Cortex of kidney (tissue), 1 donor: ENCODE measurements at places on chromosomes 5 and 9.

DNA sequence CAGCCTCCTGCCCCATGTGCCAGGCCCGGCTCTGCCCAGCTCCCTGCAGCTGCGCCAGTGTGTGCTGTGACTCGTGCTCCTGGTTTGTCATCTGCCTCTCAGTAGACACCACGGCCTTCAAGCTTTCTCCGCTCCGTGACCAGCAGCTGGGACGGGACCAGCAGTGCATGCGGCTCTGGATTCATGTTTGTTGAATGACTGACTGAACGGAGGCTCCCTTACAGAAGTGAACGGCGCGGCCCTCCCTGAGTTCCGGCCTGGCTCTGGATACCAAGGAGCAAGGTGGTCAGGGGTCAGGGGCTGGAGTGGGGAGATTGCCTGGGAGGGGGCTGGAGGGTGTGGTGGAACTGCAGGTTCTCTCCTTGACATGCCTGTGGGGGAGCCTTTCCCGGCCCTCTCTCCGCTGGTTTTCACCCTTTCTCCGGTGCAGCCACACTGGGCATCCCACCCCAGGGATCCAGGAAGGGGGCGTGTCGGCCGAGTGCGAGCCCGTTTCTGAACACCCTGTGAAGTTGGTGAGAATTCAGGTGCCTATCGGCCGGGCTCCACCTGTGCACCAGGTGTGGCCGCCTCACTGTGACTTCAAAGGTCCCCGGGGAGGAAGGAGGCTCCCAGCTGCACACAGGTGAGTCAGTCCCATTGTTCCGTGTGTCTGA is 11.1 kb upstream of the CEP72 start:
- no peak for DNase-seq

GRCh38 chr5:169567079-169567478 is 16.5 kb upstream of the SPDL1 start:
- no peak for DNase-seq

- DNase-seq, result no peak
These were observed 215.5 kb downstream of the FSTL4 start for GRCh38 chr5:133396814-133397213.

DNA sequence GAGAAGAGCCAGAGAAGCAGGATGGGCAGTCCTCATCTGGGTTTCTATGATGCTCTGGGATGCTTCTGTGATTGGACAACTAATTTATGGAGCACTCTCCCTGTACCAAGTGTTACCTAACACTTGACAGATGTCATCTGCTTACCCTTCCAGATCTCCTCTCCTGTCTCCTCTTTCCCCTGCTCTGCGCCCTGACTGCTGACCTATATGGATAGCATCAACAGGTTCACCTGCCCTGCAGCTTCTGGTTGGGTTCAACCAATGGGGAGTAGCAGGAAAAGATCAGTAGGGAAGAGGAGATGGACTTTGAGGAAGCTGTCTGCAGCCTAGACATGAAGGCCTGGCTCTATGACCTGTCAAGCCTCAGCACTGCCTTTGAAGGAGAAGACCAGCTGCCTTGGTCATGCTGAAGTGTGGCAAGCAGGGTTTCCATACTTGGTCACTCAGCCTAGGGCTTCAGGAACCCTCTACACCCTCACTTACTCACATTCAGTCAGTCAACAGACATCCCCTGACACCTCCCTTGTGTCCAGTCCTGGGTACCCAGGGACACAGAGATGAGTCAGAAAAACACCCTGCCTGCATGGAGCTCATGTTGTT is 11.3 kb upstream of the P4HA2 start:
- no peak for DNase-seq

DNA sequence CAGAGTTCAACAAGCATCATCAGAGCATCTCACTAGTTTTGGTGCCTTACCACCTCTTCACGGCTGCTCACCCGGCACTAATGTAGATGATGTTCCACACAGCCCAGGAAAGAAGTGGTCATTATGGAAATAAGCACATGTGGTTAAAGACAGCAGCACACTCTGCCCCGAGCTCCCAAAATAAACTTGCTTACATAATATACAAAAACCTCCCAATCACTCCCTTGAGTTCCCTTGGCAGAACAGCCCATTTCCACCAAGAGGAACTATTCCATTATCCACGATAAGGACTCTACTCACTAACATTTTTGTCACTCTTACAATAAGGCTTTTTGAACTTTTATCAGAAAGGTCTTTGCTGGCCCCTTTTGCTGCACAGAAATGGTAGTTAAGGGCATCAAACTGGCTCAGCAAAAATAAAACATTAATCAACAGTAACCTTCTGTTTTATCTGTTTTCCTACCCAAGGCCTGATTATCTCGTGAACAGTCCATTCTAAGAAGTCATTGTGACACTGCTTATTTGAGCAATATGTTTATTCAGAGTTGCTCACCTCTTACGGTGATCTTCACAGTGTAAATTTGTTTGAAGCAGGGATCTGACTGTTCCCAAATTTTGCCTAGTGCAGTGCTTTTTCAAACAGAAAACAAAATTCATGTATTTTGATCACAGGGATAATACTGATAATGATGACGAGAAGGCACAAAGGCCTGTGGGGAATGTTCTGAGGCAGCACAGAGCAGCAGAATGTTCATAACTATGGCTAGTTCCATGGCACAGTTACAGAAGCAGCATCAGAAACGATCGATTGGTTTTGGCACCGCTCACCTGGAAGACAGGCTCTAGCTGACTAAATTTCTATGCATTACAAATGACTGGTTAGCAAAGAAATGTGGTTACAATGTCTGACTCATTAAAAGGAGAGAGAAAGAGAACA is 399.8 kb upstream of the PIK3R1 start:
- DNase-seq, result no peak

- DNase-seq, result no peak
These were observed 643.0 kb upstream of the RGMB start for GRCh38 chr5:98130261-98131035.

DNA sequence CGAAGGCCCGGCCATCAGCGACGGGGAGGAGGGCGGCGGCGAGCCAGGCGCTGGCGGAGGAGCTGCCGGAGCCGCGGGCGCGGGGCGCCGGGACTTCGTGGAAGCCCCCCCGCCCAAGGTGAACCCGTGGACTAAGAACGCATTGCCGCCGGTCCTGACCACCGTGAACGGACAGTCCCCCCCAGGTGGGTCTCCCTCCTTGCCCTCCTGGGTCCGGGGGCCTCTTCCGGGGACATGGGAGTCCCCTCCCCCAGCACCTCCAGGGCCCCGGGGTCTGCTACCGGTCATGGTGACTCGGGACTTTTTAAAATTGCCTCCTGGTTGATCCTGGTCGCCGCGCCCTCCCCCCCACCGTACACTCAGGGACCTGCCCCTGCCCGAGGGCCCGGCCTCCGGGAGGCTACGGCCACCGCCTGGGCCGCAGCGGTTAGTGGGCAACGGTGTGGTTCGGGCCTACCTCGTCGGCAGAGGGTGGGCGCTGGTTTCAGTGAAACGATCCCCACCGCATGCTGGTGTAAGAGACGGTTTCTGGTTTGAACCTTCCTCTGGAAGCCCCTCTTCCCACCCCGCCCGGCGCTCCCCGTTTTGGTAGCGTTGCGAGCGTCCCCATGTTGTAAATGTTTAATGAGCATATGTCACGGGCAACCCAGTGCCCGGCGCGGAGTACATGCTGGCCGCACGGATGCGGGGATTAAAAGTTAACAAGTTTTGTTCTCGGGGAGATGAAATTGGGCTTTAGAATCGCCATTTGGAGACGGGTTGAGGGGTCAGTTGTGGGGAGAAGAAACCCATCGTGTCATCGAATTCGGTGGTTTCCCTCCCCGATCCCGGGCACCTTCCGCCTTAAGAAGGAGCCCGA is 1.1 kb downstream of the LARP1 start:
- DNase-seq, result no peak

DNA sequence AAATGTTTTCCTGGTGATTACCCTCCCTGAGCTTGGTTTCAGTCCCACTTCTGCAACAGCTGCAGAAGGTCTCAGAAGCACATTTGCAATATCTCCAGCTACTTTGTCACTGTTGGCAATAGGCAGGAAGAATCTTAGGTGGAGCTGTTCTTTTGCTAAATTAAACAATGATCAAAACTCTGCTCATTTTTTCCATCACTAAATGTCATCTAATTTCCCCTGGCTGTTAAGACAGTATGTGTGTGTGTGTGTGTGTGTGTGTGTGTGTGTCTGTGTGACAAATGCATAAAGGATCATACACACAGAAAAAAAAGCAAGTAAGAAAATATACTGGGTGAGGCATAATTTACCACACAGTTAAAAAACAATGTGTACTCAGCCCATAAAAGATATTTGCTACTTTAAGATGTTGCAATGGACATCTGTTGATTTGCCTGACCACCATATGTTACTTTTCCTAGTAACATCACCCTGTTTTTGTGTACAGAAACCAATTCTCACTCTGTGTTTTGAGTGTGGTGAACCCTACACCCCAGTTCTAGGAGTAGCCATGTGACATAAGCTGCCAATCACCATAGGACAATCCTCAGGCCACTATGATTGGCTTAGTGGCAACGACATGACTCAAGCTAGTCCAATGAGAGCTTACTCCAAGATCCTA is 572.6 kb upstream of the CLINT1 start:
- no peak for DNase-seq

DNA sequence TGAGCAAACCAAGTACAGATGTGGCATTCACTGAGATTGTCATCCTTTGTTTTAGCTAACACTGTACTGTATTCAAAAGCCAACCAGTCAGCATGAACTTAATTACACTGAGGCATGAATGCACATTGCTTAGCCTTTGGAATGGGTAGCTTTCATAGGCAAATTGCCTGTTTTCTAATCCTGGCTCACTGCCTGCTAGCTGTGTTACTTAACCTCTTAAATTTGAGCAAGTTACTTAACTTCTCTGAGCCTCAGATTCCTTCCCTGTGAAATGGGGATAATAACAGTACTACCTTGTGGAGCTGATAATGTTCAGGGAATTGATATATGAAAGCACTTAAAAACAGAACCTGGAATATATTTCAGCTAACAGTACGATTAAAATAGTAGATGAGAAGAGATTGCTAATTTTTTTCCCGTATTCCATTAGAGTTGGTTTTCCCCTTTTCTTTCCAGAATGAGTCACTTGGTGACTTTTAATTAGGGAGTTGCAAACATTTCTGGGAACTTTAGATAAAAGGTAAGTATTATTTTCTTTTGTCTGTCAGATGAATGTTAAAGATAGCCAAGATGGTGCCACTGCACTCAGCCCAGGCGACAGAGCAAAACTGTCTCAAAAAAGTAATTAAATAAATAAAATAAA is 43.9 kb downstream of the ARRDC3 start:
- no peak for DNase-seq
